HT-29 (cell line): ENCODE measurements at places on chromosomes 5 and 9.

DNA sequence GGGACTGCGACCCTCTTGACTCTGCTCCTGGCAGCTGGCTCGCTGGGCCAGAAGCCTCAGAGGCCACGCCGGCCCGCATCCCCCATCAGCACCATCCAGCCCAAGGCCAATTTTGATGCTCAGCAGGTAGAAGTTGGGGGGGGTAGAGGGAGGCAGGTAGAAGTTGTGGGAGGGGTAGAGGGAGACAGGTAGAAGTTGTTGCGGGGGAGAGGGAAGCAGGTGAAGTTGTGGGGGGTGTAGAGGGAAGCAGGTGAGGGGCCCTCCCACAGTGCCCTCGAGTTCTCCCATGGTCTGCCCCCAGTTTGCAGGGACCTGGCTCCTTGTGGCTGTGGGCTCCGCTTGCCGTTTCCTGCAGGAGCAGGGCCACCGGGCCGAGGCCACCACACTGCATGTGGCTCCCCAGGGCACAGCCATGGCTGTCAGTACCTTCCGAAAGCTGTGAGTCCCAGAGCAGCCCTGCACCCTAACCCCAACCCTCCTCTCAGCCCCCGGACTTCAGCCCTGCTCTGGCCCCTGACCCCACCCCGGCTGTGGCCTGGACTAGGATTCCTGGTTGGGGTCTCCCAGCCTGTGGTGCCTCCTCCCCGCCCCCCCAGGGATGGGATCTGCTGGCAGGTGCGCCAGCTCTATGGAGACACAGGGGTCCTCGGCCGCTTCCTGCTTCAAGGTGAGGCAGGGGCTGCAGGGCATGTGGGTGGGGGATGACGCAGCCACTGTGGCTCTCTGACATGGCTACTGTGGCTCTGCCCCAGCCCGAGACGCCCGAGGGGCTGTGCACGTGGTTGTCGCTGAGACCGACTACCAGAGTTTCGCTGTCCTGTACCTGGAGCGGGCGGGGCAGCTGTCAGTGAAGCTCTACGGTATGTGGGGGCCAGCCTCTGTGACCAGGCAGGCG is 537 bp downstream of the C8G start:
- no peak for DNase-seq

GRCh38 chr5:126947146-126948010 is 83.0 kb downstream of the MARCHF3 start:
- no peak for DNase-seq

DNA sequence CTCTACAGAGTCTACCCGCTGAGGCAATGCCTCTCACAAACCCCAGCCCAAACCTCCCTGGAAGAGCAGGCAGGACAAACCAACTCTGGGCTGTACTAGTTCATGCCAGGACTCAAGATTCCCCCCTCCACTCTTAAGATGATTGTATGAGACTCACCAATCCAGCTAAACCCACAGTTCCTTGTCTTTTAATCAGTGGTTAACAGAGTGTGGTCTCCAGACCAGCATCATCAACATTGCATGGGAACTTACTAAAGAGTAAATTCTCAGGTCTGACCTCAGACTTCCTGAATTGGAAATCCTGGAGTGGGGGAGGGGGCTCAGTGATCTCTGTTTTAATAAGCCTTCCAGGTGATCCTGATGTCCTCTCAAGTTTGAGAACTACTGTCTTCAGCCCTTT is 240.9 kb downstream of the GAS1 start:
- DNase-seq = no peak

DNA sequence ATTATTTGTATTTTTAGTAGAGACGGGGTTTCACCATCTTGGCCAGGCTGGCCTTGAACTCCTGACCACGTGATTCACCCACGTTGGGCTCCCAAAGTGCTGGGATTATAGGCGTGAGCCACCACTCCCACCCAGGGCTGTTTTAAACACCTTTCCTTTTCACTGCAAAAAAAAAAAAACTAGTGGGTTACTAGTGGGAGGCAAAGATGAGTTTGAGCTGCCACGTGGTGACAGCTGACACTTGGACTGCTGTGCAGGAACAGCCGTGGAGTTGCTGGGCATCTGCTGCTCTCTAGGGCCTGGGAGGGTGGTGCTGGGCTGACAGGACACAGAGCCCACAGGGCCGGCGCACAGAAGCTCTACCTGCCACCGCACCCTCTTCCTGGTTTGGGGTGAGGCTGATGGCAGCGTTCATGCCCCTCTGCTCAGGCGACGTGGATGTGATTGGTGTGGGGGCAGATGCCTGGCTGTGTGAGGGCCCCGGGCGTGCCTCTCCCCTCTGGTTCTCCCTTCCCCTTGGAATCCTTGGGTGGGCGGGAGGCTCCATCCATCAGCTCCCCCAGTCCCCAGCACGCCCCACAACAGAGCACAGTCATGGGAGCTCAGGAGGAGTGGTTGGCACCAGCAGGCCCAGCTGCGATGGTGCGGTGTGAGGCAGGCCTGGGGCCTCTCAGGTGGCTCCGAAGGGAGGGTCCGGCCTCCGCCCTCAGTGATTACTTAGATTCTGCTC is 16.9 kb downstream of the RABL6 start:
- no peak for DNase-seq

- DNase-seq = no peak
Measured at GRCh38 chr9:117528225-117528624, 113.4 kb upstream of the ASTN2 start.

DNA sequence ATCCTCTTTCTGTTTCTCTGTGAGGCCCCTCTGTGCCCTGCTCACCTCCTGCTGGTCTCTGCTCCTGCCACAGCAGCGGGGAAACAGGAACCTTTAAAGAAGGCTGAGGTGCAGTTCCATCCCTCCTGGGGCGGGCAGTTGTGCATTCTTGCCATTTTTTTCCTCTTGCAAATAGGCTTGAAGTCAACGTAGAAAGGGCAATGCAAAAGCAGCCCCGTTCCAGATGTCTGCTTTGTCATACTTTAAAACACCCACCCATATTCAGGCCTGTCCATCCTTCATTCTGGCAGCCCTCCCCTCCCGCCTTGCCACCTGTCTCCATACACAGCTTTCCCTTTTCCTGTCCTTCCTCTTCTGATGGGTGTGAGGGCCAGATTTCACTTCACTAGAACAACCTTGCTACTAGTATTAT is 65.4 kb upstream of the KLF9 start:
- peak; percentile 28 for DNase-seq

DNA sequence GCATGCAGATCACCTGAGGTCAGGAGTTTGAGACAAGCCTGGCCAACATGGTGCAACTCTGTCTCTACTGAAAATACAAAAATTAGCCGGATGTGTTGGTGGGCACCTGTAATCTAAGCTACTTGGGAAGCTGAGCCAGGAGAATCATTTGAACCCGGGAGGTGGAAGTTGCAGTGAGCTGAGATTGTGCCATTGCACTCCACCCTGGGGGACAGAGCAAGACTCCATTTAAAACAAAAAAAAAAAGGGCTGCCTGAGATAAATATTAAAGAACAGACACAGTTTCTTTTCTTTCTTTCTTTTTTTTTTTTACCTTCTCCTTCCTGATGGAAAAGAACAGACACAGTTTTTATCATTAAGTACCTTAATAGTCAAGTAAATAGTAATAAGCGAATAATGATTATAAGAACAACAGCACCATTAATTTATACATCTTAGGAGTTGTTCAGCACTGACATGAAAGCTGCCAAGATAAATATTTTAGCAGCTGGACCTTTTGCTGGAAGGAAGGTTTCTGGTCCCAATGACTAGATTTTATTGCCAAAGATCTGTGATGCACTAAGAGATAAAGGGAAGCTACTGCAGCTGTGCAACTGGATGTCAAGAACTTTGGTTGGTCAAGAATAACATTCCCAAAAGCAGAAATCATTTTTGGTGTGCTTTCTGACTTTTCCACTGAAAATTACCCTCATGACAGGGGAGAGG is 7.0 kb downstream of the CENPP start:
- DNase-seq = no peak

GRCh38 chr9:129026442-129027223 is 1.5 kb downstream of the SH3GLB2 start:
- peak; percentile 84 for DNase-seq

GRCh38 chr5:158958021-158958994 is 141.4 kb downstream of the EBF1 start:
- DNase-seq = no peak

DNA sequence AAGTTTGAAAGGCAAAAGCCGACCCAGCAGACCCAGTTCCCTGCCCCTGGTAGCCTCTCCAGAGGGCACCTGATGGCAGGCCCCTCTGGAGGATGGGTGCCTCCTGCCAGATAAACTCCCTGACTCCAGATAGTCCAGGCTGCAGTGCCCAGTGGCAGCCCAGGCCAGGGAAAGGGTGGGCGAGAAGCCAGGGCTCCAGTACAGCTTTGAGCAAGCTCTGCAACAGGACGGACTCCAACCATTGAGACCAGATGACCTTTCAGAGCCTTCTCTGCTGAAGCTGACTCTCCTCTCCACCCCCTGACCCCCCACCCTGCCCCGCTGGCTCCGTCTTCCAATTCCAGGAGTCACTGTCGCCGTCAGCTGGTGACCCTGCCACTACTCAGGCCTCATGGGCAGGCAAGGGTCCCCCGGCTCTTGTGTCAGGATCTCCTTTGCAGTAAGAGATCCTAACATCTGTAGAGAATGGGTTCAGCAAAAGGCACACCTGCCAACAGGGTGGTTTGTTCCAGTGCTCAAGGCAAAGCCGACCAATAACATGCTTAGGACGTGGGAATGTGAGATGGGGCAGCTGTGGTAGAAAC is 15.5 kb upstream of the FCN1 start:
- DNase-seq = no peak

GRCh38 chr5:128572051-128572929 is 34.2 kb upstream of the FBN2 start:
- no peak for DNase-seq

DNA sequence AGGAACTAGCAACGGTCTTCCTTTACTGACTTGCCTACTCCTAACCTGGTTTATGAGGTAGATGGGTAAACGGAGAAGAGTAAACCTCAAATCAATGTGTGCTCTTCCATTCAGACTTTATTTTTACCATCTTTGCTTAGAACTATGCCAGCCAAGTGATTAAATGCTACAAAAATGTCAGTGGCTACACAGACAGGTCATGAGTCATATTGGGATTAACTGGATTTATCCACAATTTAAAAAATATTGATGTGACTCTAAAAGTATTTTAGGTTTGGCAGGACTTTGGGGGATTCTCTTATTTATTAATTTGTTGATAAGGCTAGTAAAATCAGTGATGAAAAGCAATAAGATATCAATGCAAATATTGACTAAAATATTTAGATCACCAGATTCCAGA is 275.0 kb downstream of the PLK2 start:
- no peak for DNase-seq

- no peak for DNase-seq
Measured at GRCh38 chr9:123438821-123439220, 82.8 kb downstream of the CRB2 start.
